Activated CD8-positive, alpha-beta memory T cell treated with anti-CD3 and anti-CD28 coated beads, Interleukin-2, amount 10 ng/mL, durations not matched to agents 7 days and 5 days (primary cell): ENCODE measurements at places on chromosomes 4 and X. TPM values are rescaled to one million over a fixed set of nuclear protein-coding genes. Genes with fewer than 3 reads are reported as not detected.

DNA sequence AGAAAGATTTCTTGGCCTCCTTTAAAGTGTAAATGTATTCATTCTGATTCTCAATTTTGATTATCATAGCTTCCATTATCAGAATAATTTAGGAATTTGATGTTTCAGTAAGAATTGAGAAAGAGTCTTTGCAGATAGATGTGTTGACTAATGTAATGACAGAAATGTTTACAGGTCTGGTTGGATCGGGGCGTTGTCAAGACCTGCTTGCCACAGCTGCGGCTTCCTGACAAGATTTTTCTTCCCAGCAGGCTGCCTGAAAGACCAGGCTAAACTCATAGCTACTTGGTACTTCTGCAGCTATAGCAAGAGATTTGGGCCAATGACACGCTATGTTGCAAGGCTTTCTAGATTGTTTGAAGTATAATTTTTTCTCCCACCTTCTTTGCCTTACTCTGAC lies 91.5 kb upstream of the ANKRD50 start:
- no peak overlapping the region for H3K27ac ChIP-seq
- DNase-seq: no peak
- no peak overlapping the region for H3K4me3 ChIP-seq
- no peaks in the 10 kb centered on the region for H3K36me3 ChIP-seq

GRCh38 chr4:130985371-130985770 lies 1889.4 kb downstream of the C4orf33 start:
- H3K4me1 ChIP-seq: no peaks in the 10 kb centered on the region
- H3K27me3 ChIP-seq: no peaks in the 10 kb centered on the region
- H3K36me3 ChIP-seq: no peaks in the 10 kb centered on the region
- H3K4me3 ChIP-seq: no peak overlapping the region
- no peak for DNase-seq

DNA sequence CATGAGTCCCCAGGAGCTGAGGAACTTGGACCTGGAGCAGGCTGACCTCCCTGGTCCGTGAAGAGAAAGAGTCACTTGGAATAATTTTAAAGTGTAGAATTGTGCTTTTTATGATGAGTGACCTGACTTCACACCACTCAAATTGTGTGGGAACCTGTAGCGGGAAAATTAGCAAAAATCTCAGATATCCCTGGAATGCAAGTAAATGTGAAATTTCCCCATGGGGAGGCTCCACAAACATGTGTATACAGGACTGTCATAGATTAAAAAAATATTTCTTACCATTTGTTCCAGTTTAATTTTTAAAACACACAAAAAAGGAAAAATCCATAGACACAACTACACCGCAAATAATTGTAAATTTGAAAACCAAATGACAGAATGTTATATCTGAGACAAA lies 1079.6 kb upstream of the PABPC4L start:
- no peak for DNase-seq
- no peaks in the 10 kb centered on the region for H3K36me3 ChIP-seq
- no peaks in the 10 kb centered on the region for H3K4me1 ChIP-seq
- H3K4me3 ChIP-seq: no peak overlapping the region

- no peaks in the 10 kb centered on the region for H3K27me3 ChIP-seq
- no peak overlapping the region for H3K4me3 ChIP-seq
- no peaks in the 10 kb centered on the region for H3K4me1 ChIP-seq
- DNase-seq: no peak
Measured at GRCh38 chr4:170940043-170940724, 850.4 kb upstream of the AADAT start.

DNA sequence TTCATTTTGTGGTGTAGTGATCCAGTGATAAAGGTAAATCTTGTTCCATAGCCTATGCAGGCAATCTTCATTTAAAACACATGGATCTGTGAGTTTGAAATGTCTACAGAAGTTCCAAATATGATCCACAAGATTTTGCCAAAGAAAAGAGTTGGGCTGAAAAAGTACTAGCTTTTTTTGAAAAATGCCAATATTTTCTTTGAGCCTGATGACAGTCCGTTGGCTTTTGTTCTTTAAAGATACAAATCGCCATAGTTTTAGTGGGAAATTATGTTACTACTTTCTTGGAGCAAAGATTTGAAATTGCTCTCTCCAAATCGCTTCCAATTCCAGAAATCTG lies 71.5 kb downstream of the HPGD start:
- H3K27me3 ChIP-seq: no peaks in the 10 kb centered on the region
- H3K4me1 ChIP-seq: no peaks in the 10 kb centered on the region
- no peak for DNase-seq

CXCL3 gene
- total RNA-seq: not detected
